ENCODE measurements at places on chromosomes 4 and X.

GRCh38 chr4:81146466-81146865, 68.6 kb downstream of the PRKG2 start:
- DNase-seq = no peak

DNA sequence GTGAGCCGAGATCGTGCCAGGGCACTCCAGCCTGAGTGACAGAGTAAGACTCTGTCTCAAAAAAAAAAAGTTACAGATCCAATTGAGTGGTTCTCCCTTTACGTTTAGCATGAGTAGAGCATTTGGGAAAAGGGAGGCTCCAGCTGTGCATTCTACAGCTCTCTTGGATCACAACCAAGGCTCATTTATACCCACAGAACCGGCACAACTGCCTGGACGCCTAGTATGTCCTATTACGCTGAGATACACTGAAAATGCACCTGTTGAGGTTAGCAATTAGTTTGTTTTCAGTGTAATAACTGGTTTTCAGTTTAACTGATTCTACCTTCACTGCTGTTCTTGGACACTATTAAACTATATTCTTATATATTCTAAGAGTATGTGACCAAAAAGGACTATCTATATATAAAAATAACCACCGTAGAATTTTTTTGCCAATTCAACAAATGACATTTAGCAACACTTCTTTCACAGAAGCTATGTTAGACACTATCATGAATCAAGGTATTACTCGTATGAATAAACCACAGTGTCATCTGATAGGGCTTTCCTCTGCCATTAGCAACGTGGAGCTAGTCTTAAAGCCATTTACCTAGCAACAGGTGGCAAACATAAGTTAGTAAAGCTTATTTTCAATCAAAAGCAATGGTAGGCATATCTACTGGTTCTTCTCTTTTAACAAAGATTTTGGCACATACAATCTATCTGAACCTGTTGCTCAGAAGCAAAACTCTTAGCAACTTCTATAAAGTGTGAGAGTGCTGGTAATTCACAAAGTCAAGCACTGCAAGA, 3.6 kb downstream of the OTUD4 start:
- no peak for DNase-seq

DNA sequence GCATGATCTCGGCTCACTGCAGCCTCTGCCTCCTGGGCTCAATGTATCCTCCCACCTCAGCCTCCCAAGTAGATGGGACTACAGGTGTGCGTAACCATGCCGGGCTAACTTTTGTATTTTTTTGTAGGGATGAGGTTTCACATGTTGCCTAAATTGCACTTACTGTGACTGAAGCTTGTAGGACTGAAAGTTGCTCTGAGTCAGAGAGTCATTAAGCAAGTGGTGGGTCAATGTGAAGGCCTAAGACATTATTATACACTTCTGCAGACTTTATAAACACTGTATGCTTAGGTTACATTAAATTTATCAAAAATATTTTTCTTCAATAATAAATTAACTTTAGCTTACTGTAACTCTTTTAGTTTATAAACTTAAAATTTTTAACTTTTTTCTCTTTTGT, 170.2 kb downstream of the FAT4 start:
- no peak for DNase-seq

DNA sequence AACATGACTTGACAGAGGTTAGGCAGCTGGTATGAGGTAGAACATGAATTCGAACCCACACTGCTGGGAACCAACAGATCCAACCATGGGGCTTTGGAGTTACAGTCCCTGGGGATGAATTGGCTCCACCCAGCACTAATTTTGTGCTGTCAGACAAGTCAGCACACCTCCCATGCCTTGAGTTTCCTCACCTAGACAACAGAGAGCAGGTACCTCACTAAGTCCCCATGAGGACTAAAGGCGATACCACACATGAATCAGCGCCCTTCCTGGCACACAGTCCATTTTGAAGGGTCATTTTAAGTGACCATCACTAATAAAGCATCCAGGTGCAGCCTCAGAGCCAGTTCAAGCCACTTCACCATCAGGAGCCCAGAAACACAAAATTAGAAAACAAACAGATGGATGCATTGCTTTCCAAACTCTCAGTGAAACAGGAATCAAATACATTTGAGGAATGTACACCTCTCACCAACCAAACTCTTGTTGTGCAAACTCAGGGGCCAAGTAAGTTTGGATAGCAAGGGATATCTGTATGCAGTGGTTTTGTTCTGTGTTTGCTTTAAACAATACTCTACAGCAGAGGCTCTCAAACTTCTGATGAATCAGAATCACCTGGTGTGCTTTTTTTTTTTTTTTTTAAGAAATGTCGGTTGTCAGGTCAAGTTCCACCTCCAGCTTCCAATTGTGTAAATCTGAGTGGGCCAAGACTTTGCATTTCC, 10.1 kb downstream of the IDS start:
- no peak for DNase-seq

GRCh38 chrX:97936296-97936695, 1052.6 kb downstream of the RPA4 start:
- no peak for DNase-seq

Measured in aorta (tissue), 5 donors.